ENCODE measurements at places on chromosomes 4 and X.
A peak's percentile ranks its signal among the peaks of the same experiment; 100 is the strongest.

DNA sequence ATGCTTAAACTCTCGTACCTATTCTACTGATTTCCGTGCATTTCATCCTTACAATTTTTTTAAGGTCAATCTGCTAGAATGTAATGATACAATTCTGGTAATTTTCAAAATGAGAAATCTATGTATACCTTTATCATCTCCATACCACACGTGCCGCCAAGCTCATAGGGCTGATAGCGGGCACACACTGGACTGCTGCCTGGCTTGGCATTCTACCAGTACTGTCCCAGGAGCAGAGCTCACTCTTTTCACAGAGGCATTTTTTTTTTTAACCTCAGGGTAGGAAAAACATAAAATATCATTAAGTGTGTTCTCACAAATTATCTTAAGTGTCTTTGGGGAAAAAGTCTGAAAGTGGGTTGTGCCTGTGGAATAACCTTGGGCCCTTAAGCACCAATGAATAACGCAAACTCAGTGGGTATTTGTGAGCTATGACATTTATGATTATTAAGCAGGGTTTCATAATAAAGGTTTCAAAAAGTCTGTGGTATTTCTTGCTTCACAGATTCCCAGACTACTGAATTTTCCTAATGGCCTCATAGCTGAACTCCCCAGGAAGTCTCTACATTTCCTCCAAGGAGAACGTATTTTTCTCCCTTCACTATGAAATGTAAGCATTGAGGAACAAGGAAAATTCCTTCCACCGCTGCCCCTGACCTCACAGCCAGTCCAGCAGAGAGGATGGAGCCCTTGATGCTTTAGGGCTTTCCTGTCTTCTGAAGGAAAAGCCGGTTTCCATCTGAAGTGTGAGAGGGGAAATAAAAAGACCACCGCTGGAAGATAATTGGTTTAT lies 125.2 kb downstream of the ELOVL6 start:
- no peak for ATAC-seq

- ATAC-seq = no peak
Observed at GRCh38 chrX:386239-386767, 404 bp downstream of the PPP2R3B start.

- no peak for ATAC-seq
Observed at GRCh38 chrX:115192244-115192700, 3.1 kb downstream of the RBMXL3 start.

DNA sequence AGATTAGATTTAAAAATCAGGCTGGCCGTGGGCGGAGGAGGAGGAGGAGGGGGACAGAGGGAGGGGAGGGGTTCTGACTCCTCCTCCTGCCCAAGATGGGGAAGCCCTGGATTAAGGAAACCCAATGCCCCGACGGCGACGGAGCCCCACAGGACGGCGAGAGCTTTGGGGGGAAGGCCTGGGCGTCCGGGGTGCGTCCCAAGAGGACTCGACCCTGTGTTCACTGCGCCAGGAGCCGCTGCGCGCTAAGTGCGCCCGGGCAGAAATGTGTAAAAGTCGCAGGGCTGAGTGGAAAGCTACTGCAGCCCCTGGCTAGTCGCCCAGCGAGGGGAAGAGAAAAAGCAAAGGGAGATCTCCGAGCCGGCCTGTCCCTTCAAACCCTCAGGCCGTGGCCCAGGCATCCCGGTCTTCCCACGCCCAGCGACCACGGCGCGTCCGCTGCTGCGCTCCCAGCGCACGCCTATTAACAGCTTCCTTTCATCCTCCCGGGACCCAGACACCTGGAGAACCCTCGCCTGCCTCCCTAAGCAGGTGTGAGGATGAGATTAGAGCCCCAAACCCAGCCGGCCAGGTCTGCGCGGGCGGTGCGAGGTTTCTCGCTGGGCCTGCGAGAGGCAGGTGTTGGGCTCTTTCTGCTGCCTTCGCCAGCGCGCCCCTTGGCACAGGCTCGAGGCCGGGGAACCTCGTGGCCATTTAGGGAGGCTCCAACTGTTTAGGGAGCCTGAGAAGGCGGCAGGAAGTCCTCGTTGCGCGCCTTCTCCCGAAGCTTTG lies 1.4 kb upstream of the RPS6KA3 start:
- ATAC-seq = no peak

- ATAC-seq = peak; percentile 71
Observed at GRCh38 chrX:65196758-65197360, 220.6 kb upstream of the ZC4H2 start.

DNA sequence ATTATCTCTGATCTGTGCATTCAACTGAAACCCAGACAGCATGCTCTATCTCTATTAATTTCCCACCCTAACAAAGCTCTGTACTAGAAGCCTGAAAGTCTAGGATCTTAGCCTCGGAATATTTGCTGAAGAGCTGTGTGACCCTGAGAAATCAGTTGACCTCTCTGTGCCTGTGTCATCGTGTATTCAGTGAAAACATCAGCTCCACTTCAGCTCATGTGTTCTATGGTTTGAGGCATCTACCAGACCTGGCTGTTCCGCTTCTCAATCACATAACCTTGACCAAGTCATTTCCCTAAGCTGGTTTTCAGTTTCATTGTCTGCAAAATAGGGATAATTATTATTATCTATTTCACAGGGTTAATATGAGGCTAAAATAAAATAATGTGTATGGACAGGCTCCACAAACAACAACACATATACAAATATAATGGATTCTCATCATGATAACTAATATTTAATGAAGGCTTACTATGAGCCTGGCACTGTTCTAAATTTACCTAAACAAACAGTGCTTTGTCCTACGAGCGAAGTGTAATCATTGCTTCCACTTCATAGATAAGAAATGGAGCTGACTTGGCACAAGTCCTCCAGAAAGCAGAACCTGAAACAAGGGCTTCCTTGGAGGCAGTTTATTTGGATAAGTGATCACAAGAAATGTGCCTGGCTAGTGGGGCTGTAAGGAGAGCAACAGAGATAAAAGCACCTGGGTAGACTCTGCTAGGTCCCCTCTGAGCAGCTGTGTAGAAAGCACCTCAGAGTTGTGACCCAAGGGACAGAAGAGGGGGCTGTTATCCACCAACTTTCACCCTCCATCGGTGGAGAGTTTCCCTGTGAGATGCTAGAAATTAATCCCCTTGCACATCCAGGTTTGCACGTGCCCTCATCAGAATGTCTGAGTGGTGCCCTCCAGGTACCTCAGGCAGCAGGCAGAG lies 356.9 kb downstream of the RAB28 start:
- ATAC-seq = no peak

- peak; percentile 39 for ATAC-seq
Observed at GRCh38 chr4:97720869-97721432, 422.3 kb downstream of the STPG2 start.

- ATAC-seq = no peak
Observed at GRCh38 chr4:91116861-91117260, 989.7 kb downstream of the CCSER1 start.

- peak; percentile 89 for ATAC-seq
Observed at GRCh38 chrX:119482481-119483480, 14.5 kb downstream of the SLC25A5 start.

- peak; percentile 39 for ATAC-seq
Observed at GRCh38 chrX:53088136-53088974, 5.6 kb upstream of the KANTR start.

- ATAC-seq = no peak
Observed at GRCh38 chrX:27728291-27728690, 79.5 kb upstream of the MAGEB10 start.

DNA sequence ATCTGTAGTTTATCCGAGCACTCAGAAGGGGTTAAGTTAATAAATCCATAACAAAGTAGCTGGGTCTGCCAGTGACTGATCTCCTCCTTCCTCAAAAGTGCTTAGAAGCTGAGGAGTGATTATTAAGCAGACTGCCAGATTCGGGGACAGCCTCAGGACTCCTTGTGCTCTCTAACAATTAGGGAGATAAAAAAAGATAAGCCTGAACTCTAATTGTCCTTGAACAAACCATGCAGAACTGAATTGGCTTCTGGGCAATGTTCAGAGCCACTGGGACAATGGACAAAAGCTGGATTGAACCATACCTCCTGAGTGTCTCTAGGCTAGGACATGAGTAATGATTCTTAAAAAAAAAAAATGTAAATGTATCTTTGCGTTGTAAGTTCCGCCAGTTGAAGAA lies 22.7 kb upstream of the GRPR start:
- ATAC-seq = no peak

DNA sequence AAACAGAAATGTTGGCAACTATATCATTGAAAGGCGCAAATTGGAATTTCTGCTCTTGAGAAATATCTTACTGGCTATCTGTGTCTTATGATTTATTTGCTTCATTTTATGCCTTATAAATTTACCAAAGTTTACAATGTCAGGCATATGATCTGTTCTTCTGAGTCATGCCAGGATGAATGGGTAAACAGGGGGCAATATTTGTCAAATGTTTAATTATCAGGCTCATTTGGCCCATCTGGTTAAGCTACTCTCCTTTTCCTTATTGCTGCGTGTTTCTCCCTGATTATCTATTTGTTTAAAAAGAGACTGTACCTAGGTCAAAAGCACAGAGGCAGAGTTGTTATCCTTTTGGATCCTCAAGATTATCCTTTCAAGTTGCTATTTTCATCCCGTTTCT lies 903.8 kb upstream of the PCDH10 start:
- ATAC-seq = no peak

- ATAC-seq = no peak
Observed at GRCh38 chrX:53122013-53122412, 28.1 kb downstream of the KANTR start.

DNA sequence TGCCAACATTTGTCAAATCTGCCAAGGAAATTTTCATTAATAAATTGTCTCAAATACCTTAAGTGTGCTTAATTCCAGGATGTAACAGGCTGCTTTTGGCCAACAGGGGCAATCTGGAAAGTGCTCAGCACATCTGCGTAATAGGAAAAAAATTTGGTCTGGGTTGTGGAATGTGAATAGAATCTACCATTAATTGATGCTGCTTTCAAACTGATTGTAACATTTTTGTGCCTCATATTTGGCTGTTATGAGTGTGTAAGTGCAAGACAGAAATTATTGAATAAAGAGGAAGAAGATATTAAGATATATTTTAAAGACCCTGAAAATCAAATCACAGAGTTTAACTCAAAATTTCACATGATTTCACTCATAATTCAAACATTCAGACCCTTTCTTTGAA lies 41.1 kb downstream of the REELD1 start:
- no peak for ATAC-seq

DNA sequence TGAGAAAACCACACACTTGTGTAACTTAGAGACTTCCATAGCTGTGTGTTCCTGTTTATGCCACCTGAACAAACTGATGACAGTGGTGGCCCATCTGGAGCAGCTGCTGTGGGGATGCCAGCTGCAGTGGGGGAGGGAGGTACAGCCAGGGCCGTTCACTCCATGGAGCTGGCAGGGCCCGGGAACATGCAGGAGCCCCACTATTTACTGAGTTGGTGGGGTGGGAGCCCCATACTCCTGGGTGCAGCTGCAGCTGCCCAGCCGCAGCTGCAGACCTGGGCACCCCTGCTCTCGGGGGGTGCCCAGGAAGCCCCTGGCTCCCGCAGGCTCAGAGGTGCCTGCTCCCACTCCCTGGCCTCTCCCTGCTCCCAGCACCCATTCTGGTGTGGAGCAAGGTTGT lies 398.6 kb upstream of the RASGEF1B start:
- no peak for ATAC-seq

DNA sequence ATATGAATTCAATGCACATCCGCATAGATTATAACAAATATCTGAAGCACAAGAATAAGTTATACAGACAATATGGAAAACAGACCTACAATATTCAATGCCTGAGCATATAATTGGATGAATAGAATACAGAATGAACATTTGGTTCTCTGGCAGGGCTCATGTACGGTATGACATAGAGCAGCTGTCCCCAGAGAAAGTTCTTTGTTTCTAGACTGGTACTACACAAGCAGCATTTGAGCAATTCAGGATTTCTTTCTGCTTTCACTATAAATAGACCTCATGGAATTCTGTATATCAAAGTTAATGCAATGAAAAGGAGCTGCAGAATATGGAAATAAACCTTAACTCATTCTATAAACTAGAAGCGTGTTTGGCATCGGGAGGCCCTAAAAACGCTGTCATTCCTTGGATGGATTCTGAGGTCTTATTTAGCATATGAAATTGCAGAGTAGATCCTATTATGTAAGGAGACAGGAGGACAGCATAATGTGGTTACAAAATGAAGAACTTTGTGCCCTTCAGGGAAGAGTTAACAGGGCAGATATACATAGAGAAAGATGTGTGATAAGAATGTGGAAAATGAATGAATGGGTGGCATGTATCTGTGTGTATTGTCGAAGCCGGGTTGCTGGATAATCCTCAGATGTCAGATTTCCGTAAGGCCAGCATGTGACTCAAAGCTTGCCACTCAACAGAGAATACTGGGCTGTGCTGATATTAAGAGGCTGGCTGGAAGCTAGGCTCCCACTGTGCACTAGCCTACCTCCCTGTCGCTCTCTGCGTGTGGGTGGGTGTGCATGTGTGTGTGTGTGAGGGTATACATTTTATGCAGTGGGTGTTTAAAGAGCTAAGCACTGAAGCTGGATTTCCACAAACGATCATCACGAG lies 103.3 kb upstream of the SLC4A4 start:
- peak; percentile 56 for ATAC-seq

DNA sequence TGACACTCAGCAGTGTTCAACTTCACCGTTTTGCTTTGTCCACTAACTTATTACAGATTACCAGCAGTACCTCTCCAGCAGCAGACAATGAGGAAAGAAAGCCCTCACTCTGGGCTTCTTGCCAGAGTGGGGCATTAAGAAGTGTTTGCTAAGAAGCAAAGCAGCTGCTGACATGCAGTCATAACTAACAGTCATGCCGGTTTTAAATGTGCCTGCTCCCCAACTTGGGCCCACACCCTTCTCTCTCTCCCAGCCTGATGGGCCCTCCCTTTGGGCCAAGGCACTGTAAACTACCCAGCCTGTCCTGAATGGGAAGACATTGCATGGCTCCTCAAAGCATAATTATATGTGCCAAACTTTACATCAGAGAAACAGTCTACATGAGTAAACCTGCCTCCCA lies 54.6 kb upstream of the HHIP start:
- no peak for ATAC-seq

GRCh38 chr4:98909646-98910401 lies 19.1 kb downstream of the EIF4E start:
- no peak for ATAC-seq

DNA sequence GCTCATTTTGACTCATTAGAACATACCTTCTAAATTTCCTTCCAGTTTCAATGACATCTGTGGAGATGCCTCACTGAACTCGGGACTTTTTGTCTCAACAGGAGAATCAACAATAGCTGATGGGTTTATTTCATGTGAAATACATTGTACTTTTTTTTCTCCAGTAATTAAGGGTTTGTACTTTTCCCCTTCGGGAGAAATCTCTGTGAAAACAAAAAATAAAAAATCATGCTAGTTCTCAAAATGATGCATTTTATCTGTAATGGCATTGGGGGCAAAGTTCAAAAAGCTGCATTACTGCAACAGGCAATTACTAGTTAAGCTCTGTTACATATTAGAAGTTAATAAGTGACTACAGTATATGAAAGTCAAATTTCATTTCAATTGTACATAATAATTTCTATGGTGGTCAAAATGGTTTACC lies 167.3 kb upstream of the SH3RF1 start:
- ATAC-seq = no peak

DNA sequence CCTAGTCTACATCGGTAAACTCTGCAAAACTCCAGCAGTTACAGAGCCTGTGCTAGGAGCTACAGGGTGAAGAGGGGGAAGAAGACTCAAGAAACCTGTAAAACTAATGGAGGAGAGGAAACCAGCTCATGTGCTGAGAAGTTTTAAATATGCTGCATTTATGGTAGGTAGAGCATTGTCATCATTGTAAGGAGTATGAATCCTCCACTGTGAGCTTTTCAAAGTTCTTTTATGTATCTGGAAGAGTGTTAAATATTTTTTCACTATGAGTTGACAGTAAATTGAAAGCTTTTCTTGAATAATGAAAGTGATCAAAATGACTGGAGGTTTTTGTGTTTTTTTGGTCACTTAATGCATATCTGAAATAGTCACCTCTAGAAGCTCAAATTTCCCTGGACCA lies 46.2 kb downstream of the SEPTIN11 start:
- ATAC-seq = no peak

All from motor neuron (in vitro differentiated cells).